ENCODE measurements at places on chromosomes 7 and 10.

GRCh38 chr7:158861004-158861787 is 4.8 kb downstream of the DYNC2I1 start:
- DNase-seq: no peak

GRCh38 chr7:5035276-5035675 is 10.4 kb upstream of the RBAK start:
- DNase-seq: no peak

- DNase-seq: no peak
Observed at GRCh38 chr7:138962561-138963270, 18.5 kb downstream of the KIAA1549 start.

DNA sequence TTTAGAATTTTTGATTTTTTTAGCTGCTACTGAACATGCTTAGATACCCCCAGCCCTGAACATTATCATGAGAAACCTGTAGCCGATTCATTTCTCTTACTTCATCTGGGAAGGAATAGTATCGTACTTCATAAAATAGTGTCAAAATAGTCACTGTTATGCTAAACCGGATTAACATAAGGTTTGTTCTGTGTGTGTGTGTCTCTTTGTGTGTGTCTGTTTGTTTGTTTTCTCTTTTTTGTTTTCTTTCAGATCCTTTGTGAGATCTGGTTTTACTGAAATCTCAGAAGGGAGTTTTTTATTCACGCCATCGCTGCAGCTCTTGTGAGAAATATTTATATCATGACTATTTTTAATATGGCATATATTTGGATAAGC is 761 bp downstream of the LGI1 start:
- no peak for DNase-seq

GRCh38 chr10:129101232-129101980 is 365.6 kb upstream of the MGMT start:
- no peak for DNase-seq

- no peak for DNase-seq
Observed at GRCh38 chr10:116211682-116212081, 61.3 kb downstream of the GFRA1 start.

GRCh38 chr10:112724404-112724991 is 225.5 kb upstream of the TCF7L2 start:
- no peak for DNase-seq
